ENCODE measurements at places on chromosomes 13 and 19. TPM values are rescaled to one million over a fixed set of nuclear protein-coding genes. Genes with fewer than 3 reads are reported as not detected.
A peak's percentile ranks its signal among the peaks of the same experiment; 100 is the strongest.

- no peak overlapping the region for H3K27ac ChIP-seq
- no peaks in the 10 kb centered on the region for H3K4me1 ChIP-seq
- peaks cover 7% of the 10 kb centered on the region for H3K36me3 ChIP-seq
- H3K4me3 ChIP-seq, result no peak overlapping the region
Observed at GRCh38 chr19:19276386-19276785, 3.3 kb upstream of the TM6SF2 start.

GRCh38 chr19:42006569-42006968, 12.5 kb upstream of the ATP1A3 start:
- no peak for DNase-seq
- peaks cover 40% of the 10 kb centered on the region for H3K27me3 ChIP-seq
- H3K4me3 ChIP-seq, result no peak overlapping the region
- no peak overlapping the region for H3K27ac ChIP-seq
- H3K4me1 ChIP-seq, result no peaks in the 10 kb centered on the region

DNA sequence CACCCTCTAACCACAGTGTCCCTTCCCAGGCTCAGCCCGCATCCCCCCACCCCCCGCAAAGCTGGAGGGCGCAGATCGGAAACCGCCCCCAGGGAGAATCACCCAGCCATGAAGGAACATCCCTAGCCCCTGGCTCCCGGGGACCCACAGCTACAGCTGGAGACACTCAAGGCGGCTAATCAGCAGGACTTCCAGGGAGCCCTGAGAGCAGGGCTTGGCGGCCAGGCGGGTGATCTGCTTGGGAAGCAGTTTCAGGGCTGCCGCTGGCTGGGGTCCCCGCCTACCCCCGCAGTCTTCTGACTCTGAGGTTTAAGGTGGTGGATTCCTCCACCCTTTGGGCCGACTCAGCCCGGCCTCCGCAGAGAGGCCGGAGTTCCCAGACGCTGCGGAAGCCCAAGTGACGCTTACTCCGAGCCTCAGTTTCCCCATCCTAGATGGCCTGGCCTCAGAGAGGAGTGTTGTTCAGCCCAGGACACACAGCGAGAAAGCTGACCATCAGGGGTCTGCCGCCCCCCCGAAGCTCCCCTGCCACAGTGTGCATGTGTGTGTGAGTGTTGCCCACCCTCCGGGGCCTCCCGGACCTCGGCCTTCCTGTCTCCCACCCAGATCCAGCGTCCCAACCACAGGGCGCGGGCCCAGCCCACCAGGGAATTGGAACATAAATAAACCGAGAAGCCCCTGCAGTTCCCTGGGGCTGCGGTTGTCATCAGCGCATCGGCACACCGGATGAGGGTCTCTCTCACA, 9.8 kb downstream of the FUT6 start:
- no peak for DNase-seq
- no peak overlapping the region for H3K27ac ChIP-seq
- H3K36me3 ChIP-seq, result no peaks in the 10 kb centered on the region
- H3K4me3 ChIP-seq, result peak overlapping the region; percentile 56
- peaks cover 3% of the 10 kb centered on the region for H3K27me3 ChIP-seq
- no peaks in the 10 kb centered on the region for H3K4me1 ChIP-seq

LAMP1 gene
- 312 TPM for total RNA-seq

GGN gene
- total RNA-seq, result 1.1 TPM

PNMA8B gene
- total RNA-seq, result 2.4 TPM

DNA sequence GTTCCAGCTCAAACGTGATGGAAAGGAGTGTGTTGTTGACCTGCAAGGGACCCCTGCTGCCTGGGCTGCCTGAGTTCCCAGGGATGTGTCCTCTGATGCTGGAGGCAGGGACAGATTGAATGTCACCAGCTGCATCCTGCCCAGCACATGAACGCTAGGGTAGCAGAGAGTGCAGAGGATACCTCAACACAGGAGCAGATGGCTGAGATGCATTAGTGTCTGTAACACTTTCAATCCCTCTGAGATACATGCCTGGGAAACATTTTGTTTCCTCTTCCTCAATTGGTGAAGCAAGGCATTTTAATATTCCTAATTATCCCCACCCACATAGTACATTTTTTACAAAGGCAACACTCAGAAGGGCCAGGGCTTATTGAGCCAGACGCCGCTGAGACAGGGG, 106.4 kb upstream of the UBL3 start:
- peaks cover 6% of the 10 kb centered on the region for H3K27me3 ChIP-seq
- H3K36me3 ChIP-seq, result no peaks in the 10 kb centered on the region
- H3K27ac ChIP-seq, result no peak overlapping the region
- peaks cover 13% of the 10 kb centered on the region for H3K4me1 ChIP-seq
- DNase-seq, result no peak

DNA sequence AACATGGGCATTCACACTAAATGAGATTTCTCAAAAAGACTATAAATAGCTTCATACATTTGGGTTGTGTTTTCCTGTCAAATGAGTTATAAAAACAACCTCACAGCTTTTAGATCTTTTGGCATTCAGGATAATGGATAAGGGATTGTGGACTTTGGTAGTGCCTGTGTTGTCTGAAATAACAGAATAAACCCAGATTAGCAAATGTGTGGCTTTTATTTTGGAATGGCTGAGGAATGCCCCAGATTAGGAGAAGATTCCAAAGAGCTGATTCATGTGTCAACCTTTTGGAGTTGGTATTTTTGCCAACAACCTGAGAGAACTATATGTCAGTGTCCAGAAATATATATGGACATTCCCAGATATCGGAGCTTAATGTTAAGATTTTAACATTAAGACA, 164.7 kb downstream of the MTUS2 start:
- no peak for DNase-seq
- no peaks in the 10 kb centered on the region for H3K36me3 ChIP-seq
- no peak overlapping the region for H3K4me3 ChIP-seq
- H3K27ac ChIP-seq, result no peak overlapping the region
- H3K4me1 ChIP-seq, result peaks cover 4% of the 10 kb centered on the region
- H3K27me3 ChIP-seq, result peaks cover 9% of the 10 kb centered on the region

F2RL3 gene
- total RNA-seq, result not detected

GRCh38 chr19:7560255-7560654, 24.7 kb downstream of the PNPLA6 start:
- no peak for DNase-seq
- H3K4me1 ChIP-seq, result no peaks in the 10 kb centered on the region
- H3K27ac ChIP-seq, result no peak overlapping the region
- H3K36me3 ChIP-seq, result peaks cover 13% of the 10 kb centered on the region
- no peaks in the 10 kb centered on the region for H3K27me3 ChIP-seq

- H3K36me3 ChIP-seq, result peaks cover 4% of the 10 kb centered on the region
- peaks cover 16% of the 10 kb centered on the region for H3K4me1 ChIP-seq
- peaks cover 2% of the 10 kb centered on the region for H3K27me3 ChIP-seq
- DNase-seq, result no peak
Observed at GRCh38 chr19:12959481-12959880, 2.5 kb upstream of the GADD45GIP1 start.

GRCh38 chr19:5536337-5536894, 31.3 kb downstream of the TINCR start:
- peak overlapping the region; percentile 78 for H3K4me3 ChIP-seq
- H3K36me3 ChIP-seq, result no peaks in the 10 kb centered on the region
- H3K27me3 ChIP-seq, result peaks cover 4% of the 10 kb centered on the region
- DNase-seq, result peak; percentile 78
- peaks cover 5% of the 10 kb centered on the region for H3K4me1 ChIP-seq

DNA sequence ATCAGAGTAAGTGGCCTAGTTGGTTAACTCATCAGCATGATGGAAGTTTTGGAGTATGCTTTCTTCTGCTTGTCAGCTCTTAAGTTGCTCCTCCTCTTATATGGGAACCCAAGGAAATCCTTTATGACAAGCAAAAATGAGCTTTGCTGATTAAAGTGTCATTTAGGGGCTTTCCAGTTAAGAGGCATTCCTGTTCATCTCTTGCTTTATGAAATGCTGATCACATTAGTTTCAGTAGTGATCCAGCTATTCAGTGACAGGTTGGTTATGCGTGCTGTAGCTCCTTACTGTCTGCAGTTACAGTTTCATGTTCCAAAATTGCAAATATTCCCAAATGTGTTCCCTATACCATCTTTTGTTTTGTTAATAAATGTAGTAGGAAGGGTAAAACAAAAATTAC, 146.6 kb downstream of the CDK8 start:
- no peaks in the 10 kb centered on the region for H3K27me3 ChIP-seq

- H3K27me3 ChIP-seq, result no peaks in the 10 kb centered on the region
- no peak overlapping the region for H3K4me3 ChIP-seq
- H3K4me1 ChIP-seq, result peaks cover 5% of the 10 kb centered on the region
- H3K27ac ChIP-seq, result no peak overlapping the region
- no peak for DNase-seq
- no peaks in the 10 kb centered on the region for H3K36me3 ChIP-seq
Observed at GRCh38 chr13:77975358-77976042, 56.9 kb upstream of the EDNRB start.

DNA sequence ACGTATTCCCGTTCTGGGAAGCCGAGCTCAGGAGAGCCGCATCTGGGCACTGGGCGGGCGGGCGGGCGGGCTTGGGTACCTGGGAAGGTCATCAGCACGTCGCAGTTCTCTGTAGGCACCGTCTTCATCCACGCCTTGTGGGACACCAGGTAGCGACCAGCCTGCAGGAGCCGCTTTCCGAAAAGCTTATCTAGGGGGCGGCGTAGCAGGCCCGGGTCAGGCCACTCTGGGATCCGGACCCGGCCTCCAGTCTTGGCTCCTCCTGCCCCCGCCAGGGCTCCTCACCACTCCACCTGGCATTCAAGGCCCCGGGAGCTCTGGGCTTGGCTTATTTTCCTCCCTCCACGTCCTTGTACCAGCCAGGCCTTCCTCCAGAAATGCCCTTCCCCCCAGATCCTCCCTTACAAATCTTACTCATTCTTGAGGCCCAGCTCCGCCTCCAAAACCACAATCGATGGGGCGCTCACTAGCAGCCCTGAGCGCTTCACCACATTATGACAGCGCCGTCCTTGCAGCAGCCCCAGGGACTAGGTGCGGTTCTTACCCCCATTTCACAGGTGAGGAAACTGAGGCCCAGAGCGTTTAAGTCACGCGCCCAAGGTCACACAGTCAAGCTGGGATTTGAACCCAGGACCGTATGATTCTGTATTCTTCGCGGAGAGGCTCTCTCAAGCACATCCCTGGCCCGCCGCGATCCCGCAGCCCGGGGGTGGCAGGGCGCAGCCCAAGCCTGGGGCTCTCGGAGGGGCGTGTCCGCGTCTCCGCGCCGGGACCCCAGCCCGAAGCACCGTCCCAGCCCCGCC, 843 bp downstream of the ANO8 start:
- DNase-seq, result no peak
- peaks cover 15% of the 10 kb centered on the region for H3K4me1 ChIP-seq
- peaks cover 9% of the 10 kb centered on the region for H3K36me3 ChIP-seq
- H3K27me3 ChIP-seq, result peaks cover 10% of the 10 kb centered on the region
- peak overlapping the region; percentile 85 for H3K27ac ChIP-seq
- peak overlapping the region; percentile 98 for H3K4me3 ChIP-seq

DNA sequence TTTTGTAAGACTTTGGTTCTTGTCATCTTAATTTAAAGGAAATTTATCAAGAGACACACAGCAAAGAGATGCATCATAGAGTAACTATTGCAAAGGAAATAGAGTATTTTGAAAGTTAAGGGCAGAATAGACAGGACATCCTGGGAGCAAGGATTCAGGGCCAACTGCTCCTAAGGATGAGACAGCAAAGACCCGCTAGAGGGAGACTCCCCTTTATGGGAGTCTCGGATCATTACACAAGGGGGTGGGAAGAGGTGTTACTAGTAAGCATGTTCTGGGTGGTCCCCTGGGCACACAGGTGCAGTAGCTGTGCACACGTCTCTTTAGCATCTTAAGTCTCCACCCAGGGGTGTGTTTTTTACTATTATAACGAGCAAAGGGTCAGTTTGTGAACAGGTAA, 9.6 kb downstream of the ZSCAN5C start:
- no peak overlapping the region for H3K27ac ChIP-seq
- no peak for DNase-seq
- H3K27me3 ChIP-seq, result peaks cover 3% of the 10 kb centered on the region

DNA sequence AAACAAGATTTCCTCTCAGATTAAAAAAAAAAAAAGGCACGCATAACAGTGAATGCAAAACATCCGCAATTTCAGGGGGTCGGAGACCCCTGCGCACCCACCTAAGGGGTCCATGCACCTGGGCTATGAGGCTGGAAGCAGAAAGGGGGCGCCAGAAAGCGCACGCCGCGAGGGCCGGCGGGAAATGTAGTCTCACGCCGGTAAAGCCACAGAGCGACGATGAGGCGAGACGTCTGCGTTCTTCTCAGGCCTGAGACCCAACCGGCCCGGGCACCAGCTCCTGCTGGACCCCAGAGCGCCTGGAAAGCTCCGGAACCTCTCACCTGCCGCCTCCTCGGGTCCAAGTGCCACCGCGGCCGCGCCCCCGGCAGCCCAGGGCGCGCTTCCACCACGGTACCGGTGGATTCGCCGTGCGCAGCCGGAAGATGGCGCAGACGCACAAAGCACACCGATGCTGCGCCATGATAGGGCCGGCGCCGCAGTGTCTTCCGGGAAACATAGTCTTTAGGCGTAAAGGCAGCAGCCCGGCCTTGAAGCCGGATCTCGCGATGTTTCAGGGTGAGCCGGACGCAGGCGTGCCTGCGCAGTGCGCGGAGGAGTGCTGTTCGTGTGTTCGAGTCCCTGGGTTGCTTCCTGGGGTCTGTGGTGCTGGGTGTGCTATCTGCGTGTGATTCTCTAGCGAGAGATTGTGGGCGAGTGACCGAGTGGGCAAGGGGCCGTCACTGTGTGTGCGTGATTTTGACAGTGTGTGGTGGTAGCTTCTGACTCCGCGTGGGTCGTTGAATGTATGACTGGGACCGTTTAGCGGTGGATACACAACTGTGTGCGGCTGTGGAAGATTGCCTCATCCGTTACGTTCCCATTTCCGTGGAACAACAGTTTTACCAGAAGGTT, at the start of gene ZNF582:
Gene ZNF582 (minus strand): TSS at position 416 of the 894 bp plus-strand sequence. CDS start 1,782 bp downstream, outside the sequence.
- H3K27me3 ChIP-seq, result no peaks in the 10 kb centered on the region
- H3K27ac ChIP-seq, result peak within 1 kb of the TSS; percentile 92
- H3K4me3 ChIP-seq, result peak within 1 kb of the TSS; percentile 97
- peaks cover 5% of the 10 kb centered on the region for H3K4me1 ChIP-seq

ZNF85 gene
- total RNA-seq, result 12.3 TPM

GRCh38 chr13:107743526-107743925, 471.8 kb downstream of the LIG4 start:
- H3K27me3 ChIP-seq, result peaks cover 4% of the 10 kb centered on the region
- no peak overlapping the region for H3K4me3 ChIP-seq
- DNase-seq, result no peak
- no peaks in the 10 kb centered on the region for H3K36me3 ChIP-seq
- no peak overlapping the region for H3K27ac ChIP-seq

ZNF585A gene
- total RNA-seq, result 11.6 TPM

NTF4 gene
- total RNA-seq, result 3.9 TPM

All from type B pancreatic cell (in vitro differentiated cells).